ENCODE measurements at places on chromosomes 5 and 9.
A peak's percentile ranks its signal among the peaks of the same experiment; 100 is the strongest.

DNA sequence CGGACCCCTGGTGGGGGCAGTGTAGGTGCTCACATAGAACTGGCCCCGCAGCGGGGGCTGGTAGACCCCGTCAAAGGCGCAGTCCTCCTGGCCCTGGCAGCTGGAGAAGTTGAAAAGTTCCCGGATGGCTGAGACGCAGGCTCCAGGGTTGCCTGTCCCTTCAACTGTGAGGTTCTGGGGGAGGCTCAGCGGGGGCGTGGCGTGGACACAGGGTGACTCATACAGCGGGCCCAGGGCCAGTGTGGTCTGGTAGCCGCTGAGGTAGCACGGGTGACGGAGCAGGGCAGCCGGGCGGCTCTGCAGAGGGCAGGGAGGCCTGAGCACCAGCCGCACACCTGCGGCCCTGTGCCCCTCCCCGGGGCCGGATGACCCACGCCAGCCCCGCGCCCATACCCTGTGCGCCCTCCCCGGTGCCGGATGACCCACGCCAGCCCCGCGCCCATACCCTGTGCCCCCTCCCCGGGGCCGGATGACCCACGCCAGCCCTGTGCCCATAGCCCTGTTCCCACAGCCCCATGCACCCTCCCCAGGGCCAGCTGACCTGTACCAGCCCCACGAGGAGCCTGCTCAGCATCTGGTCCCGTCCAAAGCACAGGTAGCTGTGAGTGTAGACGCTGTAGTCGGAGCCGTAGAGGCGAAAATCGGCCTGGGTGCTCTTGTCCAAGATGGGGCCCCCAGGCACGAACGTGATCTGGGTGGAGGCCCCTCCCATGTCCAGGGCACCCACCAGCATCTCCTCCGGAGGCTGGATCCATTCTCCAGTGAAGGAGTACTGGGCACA, 5.0 kb downstream of the ENTPD8 start:
- no peak for DNase-seq

DNA sequence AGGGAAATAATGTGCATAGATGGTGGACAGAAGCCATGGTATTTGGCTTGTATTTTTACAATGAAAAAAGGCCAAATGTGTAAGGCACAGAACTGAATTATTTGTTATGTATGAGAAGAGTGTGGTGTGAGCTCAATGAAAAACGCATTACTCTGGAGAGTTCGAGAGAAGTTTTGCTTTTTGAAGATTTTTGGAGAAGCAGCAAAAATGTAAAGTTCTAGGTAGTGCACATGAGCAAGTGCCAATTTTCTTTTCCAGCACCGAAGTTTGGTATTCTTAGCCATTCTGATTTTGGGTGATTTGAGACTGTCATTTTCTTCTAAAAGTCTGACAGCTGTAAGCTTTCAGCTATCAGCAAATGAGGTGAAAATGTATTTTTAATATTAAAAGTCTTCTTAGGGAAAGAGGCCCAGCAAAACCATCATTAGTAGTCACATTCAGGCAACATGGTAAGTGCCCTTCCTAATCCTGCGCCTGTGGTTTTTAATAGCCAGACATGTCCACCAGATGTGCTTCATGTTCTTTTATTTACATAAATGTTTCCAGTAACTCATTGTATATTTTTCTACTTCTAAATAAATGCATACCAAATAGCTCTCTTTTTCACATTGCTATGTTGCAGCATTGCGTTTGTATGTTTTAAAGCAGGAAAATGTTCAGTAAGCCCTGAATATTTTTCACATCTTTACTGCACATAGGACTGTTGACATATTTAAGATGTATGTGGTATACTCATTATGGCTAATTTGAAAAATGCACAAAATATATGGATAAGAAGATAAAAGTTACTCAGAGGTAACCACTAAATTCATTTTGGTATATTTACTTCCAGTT, 50.4 kb downstream of the RASGRF2 start:
- DNase-seq, result no peak

- no peak for DNase-seq
These were observed 1.6 kb downstream of the NR2F1 start for GRCh38 chr5:93584596-93585040.

DNA sequence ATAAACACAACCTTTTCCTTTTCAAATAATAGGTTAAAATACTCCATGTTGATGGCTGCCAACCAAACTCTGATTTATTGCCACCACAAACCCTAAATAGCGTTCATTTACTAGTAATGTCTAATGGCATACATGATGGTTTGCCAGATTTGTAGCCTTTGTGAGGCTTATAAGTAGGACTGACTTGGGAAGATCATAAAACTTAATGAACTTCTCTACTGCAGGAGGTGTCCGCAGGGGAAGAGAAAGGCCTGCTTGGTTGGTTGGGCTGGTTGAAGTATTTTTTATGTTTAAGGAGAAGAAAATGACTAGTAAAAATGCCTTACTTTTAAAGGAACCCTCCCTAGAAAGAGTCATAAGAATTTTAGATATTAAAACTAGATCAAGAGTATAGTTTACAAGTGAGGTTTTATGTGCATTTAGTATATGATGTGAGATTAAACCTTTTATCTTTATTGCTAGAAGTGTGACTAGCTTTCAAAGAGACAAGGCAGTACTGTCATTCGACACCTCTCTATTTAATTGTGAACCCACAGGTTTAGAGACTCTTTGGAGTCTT, 5.0 kb downstream of the PBX3 start:
- no peak for DNase-seq

DNA sequence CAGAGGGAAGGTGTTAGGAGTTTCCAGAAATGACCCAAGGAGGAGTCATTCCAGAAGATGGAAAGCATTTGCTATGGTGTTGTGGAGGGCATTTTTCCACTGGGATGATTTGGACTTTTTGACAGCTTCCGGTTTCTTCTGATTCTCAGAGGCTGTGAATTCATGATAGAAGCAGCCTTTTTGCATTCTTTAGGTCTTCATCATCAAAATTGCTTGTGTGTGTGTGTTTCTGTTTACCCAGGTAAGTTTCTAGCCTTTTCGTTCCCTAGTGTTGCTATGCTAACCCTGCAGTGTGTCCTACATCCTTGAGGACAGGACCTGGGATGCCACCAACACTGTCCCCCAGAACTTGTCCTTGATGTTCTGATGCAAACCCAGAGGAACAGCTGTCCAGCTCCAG, 19.6 kb downstream of the IRX1 start:
- DNase-seq, result no peak

- DNase-seq, result peak; percentile 38
These were observed 62.0 kb downstream of the ANKH start for GRCh38 chr5:14809369-14810155.

DNA sequence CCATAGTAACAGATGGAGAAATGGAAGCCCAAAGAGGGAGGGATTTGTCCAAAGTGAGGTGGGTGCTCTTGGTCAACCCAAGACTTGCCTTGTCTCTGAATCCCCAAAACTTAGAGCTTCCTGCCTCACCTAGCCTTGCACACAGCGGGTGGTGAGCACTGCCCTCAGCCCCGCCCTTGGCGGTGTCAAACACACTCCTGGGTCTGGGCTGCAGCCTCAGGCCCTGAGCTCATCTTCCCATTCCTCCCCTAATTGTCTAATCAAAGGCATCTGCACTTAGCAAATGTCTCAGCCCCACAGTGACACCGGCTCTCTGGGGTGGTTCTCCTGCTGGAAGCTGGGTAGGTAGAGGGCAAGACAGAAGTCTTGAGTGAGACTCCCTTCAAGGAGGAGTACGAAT, 20.9 kb downstream of the FABP6 start:
- no peak for DNase-seq

- DNase-seq, result no peak
These were observed 4.3 kb upstream of the NCS1 start for GRCh38 chr9:130167927-130168326.

Data from stimulated activated CD4-positive, alpha-beta T cell treated with anti-CD3 and anti-CD28 coated beads, TNF-alpha, amount 100 ng/mL, for 4 hours (primary cell).